Naive thymus-derived CD4-positive, alpha-beta T cell (primary cell): ENCODE measurements at places on chromosomes 2 and 18. TPM values are rescaled to one million over a fixed set of nuclear protein-coding genes. Genes with fewer than 3 reads are reported as not detected.

HNMT gene
- 1.2 TPM for total RNA-seq

UGT1A5 gene
- not detected in 2 replicates for total RNA-seq

CENPA gene
- 0.73 TPM for total RNA-seq

RGPD3 gene
- not detected for total RNA-seq

SULT1C4 gene
- total RNA-seq: 0.78 TPM

LAMA3 gene
- not detected for total RNA-seq

ACVR1C gene
- 11.4 TPM for total RNA-seq

C1QL2 gene
- not detected for total RNA-seq

ATOH8 gene
- not detected for total RNA-seq

SFT2D3 gene
- total RNA-seq: 6.0 TPM in 2 replicates

SP140 gene
- 45.2 TPM for total RNA-seq

OTOF gene
- total RNA-seq: 0.16 TPM

AKAIN1 gene
- not detected in 2 replicates for total RNA-seq

SKA1 gene
- total RNA-seq: 0.43 TPM

GRCh38 chr18:54845787-54846186, 17.5 kb downstream of the RAB27B start:
- DNase-seq: no peak

GRCh38 chr2:210863283-210863682, 306.9 kb downstream of the CPS1 start:
- no peak for DNase-seq

- DNase-seq: no peak
These were observed 11.2 kb downstream of the NABP1 start for GRCh38 chr2:191688934-191689695.

DNA sequence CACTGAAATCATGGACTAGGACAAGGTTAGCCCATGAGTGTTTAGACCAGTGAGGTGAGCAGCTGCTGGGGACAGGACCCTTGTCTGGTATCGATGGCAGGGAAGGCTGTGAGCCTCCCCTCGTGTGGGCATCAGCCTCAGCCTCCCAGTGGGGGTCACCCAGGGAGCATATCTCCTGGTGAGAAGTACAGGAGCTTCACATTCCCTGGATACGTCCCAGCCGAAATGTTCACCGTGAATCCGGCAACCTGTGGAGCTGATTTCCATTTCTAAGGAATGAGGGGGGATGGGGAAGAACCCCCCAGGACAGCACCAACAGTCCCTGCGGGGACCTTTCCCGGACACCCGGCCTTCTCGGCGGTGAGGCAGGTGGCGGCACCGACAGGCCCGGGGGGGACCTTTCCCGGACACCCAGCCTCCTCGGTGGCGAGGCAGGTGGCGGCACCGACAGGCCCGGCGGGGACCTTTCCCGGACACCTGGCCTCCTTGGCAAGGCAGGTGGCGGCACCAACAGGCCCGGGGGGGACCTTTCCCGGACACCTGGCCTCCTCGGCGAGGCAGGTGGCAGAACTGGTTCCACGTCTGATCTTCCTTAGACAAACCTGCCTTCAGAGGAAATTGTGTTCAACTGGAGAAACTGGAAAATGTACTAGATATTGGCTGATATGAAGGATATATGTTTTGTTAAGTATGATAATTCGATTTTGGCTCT, 21.2 kb downstream of the RTP5 start:
- no peak for DNase-seq

DNA sequence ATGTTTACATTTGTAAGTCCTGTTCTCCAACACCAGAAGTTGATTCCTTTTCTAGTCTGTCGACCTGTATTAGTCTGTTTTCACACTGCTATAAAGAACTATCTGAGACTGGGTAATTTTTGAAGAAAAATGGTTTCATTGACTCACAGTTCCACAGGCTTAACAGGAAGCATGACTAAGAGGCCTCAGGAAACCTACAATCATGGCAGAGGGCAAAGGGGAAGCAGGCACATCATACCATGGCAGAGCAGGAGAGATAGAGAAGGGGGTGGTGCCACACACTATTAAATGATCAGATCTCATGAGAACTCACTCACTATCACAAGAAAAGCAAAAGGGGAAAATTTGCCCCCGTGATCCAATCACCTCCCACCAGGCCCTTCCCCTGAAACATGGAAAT, 112.8 kb upstream of the MAP3K20 start:
- no peak for DNase-seq

DNA sequence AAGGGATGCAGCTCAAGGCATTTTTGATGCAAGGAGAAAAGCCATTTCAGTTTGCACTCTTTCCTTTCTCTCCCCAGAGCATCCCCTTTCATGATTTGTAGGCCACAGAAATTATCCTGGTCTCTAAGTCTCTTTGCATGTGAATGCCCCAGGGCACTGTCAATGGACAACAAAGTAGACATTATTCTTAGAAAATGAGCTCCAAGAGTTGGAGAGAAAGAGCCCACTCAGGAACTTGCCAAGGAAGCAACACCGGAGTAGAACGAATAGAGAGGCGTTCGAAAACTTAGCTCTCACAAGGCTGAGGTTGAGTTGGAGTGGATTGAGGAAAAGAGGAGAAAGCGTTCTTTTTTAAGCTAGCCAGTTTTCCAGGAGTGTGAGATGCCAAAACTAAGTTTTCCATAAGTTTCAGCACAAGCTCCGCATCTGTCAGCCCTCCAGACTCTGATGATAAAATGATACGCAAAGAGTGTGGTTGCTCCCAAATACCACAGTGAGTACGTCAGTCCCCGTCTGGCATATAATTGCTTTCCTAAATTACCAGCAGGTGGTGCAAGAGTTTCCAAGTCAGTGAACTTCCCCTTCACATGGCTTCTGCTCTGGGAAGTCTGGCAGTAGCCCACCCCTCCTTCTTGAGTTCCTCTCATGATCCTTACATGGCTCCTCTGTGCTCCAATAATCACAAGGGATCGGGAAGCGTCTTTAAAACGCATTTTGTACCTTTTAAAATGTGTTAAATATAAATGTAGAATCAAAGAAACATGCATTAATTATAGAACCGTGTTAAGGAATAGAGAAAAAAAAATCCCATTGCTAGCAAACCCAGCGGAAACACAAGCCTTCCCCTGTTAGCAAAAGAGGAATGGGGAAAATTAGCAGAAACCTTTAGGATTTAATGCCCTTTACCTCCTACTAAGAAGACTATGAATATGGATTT, 1060.6 kb upstream of the FANCL start:
- DNase-seq: peak; percentile 54

- no peak for DNase-seq
These were observed 47.0 kb upstream of the RALBP1 start for GRCh38 chr18:9428301-9428706.

GRCh38 chr2:207219676-207220501, 54.1 kb upstream of the KLF7 start:
- DNase-seq: no peak

GRCh38 chr2:220980966-220981675, 591.0 kb downstream of the EPHA4 start:
- no peak for DNase-seq

GRCh38 chr2:39203382-39203781, 40.4 kb downstream of the CDKL4 start:
- no peak for DNase-seq

GRCh38 chr2:232075080-232075479, 113.6 kb downstream of the DIS3L2 start:
- DNase-seq: no peak

DNA sequence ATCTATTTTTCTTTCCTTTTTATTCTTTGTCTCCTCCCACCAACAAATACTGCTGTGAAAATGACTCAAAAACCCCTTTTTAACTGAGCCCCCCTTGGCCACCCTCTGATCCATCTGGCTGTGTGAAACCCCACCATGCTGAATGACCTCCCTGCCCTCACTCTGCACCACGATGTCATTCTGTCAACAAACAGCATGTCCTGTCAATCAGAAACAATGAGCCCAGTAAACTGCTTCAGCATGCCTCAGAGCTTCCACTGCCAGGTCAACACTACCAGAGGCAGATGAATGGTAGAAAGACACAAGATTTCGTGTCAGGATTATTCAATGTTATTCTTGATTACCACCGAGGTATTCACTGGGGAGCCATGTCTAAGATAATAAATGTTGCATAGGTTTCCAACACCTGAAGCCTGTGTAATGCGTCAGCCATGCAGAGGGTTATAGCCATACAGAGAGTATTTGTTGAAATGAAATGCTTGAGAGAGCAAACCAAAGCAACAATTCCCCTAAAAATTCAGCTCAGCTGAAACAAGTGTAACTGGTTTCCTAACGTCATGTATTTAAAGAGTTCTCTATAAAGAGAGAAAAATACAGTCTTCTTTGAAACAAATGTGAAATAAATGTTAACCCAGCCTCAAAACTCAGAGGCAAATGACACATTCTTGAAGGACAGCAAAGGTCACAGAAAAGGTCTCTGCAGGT, 76.7 kb downstream of the LRP2 start:
- DNase-seq: no peak

- DNase-seq: no peak
These were observed 310.3 kb upstream of the CYP26B1 start for GRCh38 chr2:72457801-72458516.

GRCh38 chr2:19797243-19797810, 104.5 kb downstream of the TTC32 start:
- DNase-seq: no peak

GRCh38 chr2:169286624-169287231, 75.6 kb downstream of the LRP2 start:
- no peak for DNase-seq

GRCh38 chr2:22634167-22634566, 750.8 kb upstream of the KLHL29 start:
- DNase-seq: no peak

DNA sequence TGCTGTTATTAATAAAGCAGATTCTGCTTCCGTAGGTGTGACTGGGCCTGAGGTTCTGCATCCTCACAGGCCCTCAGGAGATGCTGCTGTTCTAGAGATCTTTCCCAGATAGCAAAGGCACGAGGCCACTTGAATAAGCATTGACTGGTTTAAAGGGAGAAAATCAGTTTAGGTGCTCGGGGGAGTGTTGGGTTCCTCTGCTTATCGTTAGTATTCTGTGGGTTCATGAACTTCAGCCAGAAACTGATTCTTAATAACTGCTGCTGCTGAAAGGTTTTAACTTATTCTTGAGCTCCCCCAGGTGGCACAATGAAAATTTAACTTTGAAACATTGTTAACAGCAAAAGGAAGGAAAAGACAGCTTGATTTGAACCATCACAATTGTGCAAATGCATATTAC, 56.9 kb downstream of the ITGA6 start:
- DNase-seq: peak; percentile 46

- no peak for DNase-seq
These were observed 265.6 kb upstream of the NRXN1 start for GRCh38 chr2:51297488-51297887.

- no peak for DNase-seq
These were observed 87.6 kb upstream of the TEX51 start for GRCh38 chr2:126811101-126811500.

- no peak for DNase-seq
These were observed 95.7 kb upstream of the DOCK10 start for GRCh38 chr2:225137971-225138370.

DNA sequence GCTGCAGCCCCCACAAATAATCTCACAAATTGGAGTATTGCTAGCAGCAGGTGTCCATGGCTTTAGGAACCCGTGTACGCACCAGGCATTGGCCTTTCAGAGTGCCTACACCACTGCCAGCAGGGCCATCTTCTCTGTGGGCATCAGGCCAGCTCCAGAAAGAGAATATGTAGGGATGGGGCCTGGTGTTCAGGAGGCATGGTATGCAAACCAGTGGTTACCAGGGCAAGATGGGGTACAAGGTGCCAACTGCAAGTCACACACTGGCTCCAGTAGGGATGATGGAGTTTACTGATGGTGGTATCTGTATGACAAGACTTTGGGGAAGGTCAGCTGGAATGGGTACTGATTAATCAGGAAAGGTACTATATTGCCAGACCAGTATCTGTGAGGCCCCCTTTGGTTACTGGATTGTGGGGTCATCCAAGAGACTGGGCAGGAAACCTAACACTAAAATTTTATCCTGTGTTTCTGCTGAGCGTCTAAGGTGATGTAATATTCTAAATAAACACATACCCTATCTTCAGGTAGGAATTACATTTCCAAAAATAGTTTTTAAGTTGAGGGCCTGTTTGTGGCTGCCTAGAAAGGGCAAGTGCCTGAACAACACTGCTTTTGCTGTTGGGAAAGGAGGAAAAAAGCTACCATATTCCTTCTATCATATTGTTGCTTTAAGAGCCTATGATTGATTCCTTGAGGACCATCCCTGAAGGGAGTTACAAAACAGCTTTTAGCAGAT, 9.0 kb downstream of the CNOT9 start:
- DNase-seq: no peak

DNA sequence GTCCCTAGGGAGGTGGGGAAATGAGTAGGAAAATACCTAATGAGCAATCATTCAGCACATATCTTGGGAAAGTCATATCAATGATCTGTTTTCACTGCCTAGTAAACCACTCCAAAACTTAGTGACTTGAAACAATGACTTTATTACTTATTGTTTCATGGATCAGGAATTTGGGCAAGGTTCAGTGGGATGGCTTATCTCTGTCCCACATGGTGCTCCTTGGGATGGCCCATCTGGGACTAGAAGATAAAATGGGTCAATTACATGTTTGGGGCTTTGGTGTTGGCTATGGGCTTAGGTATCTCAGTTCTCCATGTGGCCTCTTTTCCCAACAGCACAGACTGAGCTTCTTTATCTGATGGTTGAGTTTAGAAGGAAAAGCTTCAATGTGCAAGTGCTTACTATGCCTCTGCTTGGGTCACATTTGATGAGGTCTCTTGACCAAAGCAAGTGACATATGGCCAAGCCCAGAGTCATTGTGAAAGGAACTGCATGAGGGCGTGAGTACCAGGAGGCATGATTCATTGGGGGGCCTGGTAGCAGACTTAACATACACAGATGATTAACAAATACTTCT, 218.1 kb upstream of the TNP1 start:
- DNase-seq: no peak

DNA sequence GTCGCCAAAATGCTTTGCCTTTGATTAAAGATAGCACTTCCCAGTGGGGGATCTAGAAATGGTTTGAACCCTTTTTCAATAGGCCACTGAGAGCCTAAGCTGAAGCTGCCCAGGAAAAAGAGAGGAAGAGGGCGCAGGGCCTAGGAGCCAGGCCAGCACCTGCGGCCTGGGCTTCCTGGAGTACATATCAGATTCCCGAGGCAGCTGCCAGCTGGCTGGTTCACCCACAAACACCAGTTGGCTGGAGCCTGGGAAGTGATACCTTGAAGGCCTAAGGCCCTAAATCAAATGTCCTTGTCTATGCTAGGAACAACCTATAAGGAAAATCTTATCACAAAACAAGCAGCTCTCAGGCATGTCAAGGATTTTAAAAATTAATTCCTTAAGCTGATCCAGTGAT, 37.1 kb downstream of the ANKRD44 start:
- no peak for DNase-seq
